Epithelial cell of esophagus (primary cell): ENCODE measurements at places on chromosomes 7 and 10.
A peak's percentile ranks its signal among the peaks of the same experiment; 100 is the strongest.

GRCh38 chr10:109587366-109587765 is 335.9 kb downstream of the XPNPEP1 start:
- DNase-seq: peak; percentile 0

GRCh38 chr10:70053218-70053840 is 683 bp downstream of the MACROH2A2 start:
- DNase-seq: peak; percentile 29

DNA sequence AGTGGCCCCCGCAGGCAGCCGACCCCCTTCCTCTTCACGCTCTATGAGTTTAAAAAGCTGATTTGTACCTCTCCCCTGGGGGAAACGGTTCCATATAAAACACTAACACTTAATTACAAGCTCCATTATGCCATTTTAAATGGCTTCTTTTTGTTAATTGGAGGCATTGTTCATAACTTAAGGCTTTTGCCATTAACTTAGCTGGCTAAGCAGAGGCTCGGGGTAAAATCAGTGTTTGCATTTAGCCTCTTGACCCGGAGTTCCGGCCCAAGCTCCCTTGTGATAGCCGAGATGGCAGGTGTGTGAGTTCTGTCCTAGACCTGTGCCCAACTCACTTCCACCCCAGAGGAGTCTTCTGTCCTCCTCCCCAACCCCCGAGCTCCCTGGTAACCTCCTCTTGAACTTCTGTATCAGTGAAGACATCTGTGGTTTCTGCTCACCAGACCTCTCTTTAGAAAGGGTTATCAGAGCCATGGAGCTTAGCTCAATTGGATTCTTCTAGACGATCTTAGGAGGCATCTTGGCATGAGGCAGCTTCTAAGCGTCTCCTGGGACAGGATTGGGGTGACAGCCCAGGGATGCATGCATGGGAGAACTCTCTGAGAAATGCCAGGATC is 34.2 kb upstream of the SH2B2 start:
- no peak for DNase-seq

GRCh38 chr7:5295039-5296014 is 12.6 kb downstream of the SLC29A4 start:
- DNase-seq: no peak

- no peak for DNase-seq
Observed at GRCh38 chr10:70493660-70494234, 15.2 kb downstream of the PALD1 start.

DNA sequence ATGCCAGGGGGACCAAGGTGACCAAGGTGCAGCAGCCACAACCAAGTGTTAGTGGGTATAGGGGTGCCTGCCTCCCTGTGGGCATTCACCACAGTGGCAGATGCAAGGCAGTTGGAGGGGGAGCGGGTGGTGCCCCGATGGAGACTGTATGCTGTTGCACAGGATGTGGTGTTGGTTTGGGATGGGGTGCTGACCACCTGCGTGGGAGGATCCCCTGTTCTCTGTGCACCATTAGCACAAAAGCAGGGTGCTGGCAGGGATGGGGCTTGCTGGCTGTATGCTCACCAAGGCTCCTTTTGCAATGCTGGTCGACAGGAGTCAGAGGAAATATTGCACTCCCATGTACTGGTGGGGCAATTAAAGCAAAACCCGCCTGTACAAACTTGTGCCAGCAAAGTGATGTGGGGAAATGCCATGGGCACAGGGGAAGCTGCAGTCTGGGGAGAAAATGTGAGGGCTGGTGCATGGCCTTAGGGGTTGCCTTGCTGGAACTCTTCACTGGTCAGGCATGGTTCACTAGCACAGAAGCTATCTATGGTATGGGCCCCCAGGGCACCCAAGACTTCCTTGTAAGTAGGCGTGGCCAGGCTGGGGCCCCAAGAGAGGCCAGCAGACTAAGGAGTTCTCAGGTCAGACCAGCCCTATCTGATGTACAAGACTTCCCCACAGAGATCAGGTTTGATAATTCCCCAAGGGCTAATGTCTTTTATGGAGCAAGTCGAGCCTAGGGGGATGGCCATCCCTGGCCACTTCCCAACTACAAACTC is 51.9 kb upstream of the GNAT3 start:
- peak; percentile 34 for DNase-seq

GRCh38 chr10:73228247-73228646 is 18.8 kb downstream of the DNAJC9 start:
- no peak for DNase-seq

DNA sequence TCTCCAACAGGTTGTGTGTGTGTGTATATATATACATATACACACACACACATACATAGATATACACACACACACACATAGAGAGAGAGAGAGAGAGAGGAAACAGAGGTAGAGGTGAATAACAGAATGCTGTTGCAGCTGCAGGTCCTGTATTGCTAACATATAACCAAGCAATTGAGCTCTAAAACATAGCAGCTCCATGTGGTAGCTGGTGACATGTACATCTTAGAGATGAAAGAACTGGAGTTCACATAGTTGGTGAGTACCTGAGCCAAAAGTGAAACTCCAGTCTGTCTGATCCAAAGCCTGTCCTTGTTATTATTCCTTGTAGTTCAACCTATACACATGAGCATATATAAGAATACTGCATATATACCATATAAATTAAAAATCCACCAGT is 152.9 kb upstream of the CSTF2T start:
- no peak for DNase-seq

GRCh38 chr10:30392564-30392990 is 41.4 kb upstream of the MAP3K8 start:
- DNase-seq: peak; percentile 68

- DNase-seq: peak; percentile 62
Observed at GRCh38 chr10:126376956-126377355, 11.3 kb downstream of the ADAM12 start.

DNA sequence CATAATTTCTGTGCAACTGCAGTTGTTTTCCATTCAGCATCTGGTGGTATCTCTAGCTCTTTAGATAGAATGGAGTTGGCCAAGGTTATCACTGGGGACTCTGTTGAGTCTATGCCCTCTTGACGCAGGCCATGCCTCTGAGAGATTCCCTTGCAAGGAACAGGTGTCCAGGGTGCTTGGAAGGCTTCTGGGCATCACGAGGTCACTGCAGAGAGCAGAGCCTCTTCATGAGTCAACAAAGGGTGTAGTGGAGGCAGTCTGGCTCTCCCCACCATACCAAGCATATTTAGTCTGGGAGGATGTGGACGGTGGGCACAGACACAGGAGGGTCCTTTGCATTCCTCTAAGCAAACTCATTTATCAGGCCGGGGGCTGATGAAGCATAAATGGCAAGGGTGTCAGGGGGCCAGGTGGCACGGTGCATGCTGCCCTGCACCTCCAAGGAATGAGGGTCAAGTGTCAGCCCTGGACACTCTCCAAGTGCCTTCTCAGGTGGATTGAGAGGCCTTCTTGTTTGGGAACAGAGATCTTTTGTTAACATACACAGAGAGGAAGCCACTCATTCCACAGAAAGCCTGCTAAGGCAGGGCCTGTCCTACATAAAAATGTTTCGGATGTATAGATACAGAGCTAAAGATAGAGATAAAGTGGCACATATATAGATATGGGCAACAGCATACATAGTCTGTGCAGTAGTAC is 328.6 kb downstream of the INHBA start:
- no peak for DNase-seq

GRCh38 chr10:72255977-72256729 is 17.6 kb upstream of the DDIT4 start:
- DNase-seq: no peak
